Right renal pelvis (tissue), 4 donors: ENCODE measurements at places on chromosomes 3 and 15.

DNA sequence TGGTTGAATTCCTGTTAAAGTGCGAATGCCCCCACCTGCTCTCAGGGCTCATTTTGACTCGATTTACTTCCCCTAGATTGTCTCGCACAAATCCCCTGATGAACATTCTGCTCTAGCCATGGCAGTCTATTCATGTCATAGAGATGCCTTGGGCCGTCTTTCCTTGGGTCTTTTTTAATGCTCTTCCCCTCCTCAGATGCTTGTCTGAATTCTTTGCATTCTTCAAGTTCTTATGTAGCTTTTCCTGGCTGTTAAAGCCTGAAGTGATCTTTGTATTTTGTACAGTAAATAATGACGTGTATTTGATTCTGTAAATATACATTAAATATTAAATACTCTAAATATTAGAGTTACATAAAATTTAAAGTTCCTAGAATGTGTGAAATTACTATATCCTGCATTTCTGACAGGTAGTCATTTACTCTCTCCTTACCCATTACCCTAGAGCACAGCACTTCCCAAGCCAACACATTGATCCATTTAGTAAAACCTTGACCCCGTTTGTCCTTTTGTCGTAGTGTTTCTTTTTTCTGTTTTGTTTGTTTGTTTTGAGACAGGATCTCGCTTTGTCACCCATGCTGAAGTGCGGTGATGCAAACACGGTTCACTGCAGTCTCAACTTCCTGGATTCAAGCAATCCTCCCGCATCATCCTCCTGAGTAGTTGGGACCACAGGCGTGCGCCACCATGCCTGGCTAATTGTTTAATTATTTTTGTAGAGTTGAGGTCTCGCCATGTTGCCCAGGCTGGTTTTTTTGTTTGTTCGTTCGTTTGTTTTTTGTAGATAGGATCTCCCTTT is 47.9 kb downstream of the YEATS2 start:
- DNase-seq, result no peak

DNA sequence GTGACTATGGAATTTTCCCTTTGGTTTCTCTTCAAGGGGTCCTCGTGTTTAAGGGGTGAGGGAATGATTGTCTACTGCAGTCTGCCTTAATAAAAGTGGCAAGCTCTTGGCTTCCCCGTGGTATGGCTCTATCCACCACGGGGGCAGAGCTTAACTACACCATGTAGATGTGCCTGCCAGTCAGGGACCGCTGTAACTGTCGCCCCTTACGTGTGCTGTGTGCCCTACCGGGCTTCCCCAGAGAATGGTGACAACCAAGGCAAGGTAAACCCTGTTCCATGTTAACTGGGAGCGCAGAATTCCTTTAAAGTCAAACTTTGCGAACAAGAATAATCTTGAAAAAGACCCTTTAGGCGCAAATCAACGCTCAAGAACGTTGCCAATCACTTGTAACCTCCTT is 966 bp upstream of the C3orf80 start:
- DNase-seq, result no peak

- DNase-seq, result no peak
Observed at GRCh38 chr3:48367201-48367600, 4.8 kb upstream of the FBXW12 start.

DNA sequence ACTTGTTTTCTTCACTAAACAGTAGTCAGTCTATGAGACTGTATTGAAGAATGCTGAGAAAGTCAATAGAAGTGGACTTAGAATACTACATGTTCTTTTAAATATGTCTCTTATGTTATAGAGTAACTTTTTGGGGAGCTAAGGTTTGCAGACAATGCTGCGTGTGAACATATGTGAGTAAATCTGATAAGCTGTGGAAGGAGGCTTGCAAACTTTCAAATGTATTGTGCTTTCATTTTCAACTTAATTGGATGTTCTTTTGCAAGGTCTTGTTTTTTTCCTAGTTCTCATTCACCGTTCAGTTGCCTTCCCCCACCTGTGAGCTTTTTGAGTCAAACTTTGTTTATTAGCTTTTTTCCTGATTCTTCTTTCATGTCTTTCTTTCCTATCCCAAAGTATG is 176.2 kb downstream of the LPP start:
- no peak for DNase-seq

GRCh38 chr3:6512172-6512800 is 348.6 kb upstream of the GRM7 start:
- DNase-seq, result no peak
